ENCODE measurements at places on chromosomes 3 and 15.
A peak's percentile ranks its signal among the peaks of the same experiment; 100 is the strongest.

- DNase-seq, result peak; percentile 54
Measured at GRCh38 chr3:20041197-20041780, 1.0 kb downstream of the KAT2B start.

GRCh38 chr3:37971467-37971866 is 19.1 kb upstream of the VILL start:
- no peak for DNase-seq

GRCh38 chr15:68641376-68641775 is 62.6 kb downstream of the CORO2B start:
- no peak for DNase-seq

GRCh38 chr3:72258361-72259141 is 473.6 kb upstream of the PROK2 start:
- peak; percentile 47 for DNase-seq

DNA sequence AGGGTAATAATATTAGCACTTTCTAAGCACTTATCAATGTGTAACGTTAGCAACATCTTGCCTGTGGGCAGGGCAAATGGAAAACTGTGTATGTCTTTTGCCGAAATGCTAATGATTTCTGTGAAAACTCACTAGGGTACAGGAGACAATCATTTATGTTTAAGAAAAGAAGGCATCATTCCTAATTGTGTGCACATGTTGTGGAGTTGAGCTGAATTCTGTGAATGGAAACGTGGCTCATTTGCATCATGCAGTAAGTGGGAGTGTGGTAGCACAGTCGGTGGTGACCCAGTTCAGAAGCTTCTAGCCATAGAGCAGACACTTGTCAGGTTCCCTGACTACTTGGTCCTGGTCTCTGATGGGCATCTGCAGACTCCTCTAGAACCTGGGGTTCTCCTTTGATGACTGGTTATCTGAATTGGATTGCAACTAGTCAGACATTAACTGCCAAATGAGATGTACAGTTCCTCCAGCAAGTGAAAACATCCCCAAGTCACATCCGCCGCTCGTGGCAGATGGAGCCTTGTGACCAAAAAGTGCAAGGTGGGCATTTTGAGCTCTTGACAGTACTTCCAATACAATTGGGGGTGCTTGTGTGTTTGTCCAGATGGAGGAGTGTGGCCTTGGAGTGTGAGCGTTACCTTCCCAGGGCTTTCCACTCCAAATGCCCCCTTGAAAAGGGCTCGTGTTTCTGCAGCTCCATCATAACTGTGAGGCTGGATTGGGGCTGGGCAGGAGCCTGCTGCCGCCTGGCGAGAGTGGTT is 21.5 kb downstream of the MRPS25 start:
- DNase-seq, result no peak

DNA sequence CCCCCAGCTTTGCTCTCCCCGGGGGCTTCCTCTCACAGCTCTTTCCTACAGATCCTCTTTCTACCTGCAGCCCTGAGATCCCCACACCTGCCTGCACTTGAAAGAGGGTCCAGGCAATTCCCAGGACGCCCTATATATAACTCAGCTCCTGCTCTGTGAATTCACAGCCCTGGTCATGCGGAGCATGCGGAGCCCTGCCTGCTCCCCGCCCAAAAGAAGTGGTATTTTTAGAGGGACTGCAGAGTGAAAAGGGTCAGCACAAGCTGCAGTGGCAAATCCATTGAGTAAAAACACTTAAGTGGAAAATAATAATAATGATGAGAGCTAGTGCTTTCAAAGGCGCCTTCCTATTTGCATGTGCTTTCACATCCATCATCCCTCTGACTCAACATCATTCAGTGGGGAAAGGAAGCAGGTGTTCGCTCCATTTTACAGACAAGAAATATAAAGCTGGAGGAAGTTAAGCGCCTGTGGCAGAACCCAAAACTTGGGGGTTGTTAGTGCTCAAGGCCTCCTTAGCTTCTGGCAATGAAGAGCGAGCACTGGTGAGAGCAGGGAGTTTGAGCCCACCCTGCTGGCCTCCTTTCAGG is 76.3 kb upstream of the LIPC start:
- peak; percentile 67 for DNase-seq

- no peak for DNase-seq
Measured at GRCh38 chr15:80967451-80967850, 22.2 kb downstream of the MESD start.

DNA sequence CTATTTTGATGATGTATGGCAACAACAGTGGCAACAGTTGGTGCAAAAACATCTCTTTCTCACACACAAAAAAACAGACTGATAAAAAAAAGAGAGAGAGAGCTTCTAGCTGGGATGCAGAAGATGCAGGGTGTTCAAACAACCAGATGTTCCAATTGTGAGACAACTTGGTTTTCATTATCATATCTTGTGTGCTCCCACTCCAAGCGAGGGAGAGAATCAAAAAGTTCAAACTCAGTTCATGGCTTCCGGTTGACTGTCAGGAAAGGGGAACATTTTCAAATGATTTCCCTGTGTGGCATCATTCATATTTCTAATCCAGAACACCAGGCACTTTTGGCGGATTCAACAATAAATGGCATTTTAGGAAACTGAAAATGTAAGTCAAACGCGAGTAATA is 72.1 kb downstream of the RSL24D1 start:
- DNase-seq, result no peak

- DNase-seq, result no peak
Measured at GRCh38 chr15:35243758-35244157, 158.7 kb upstream of the NANOGP8 start.

GRCh38 chr15:51680321-51680720 is 982 bp upstream of the SCG3 start:
- no peak for DNase-seq

- DNase-seq, result no peak
Measured at GRCh38 chr3:25572919-25573385, 91.8 kb downstream of the TOP2B start.

- DNase-seq, result no peak
Measured at GRCh38 chr3:4856136-4856535, 123.1 kb upstream of the BHLHE40 start.

- no peak for DNase-seq
Measured at GRCh38 chr3:172173316-172174254, 134.2 kb downstream of the FNDC3B start.

Data from NCI-H1105 treated with DMSO at 0.1 percent for 48 hours (cell line).